ENCODE measurements at places on chromosomes 1 and 21. TPM values are rescaled to one million over a fixed set of nuclear protein-coding genes. Genes with fewer than 3 reads are reported as not detected.

DNA sequence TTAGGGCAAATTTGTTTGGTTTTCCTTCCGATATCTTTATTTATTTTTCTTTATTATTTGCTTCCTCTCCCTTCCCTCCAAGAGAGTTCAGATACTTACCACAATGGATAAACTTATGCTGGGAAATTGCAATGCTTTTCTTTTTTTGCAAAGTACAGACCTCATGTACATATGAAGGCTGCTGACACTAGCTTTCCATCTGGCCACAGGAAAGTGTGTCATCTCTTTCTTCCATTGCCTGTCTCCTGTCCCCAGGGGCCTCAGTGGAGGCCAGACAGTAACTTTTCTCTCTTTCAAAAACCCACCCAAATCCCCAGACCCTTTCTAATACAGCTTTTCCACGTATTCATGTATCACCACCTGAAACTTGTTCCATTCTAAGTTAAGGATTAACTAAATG is 73.9 kb downstream of the ST6GALNAC3 start:
- no peak for DNase-seq

GRCh38 chr1:54885237-54885679 is 1.7 kb downstream of the DHCR24 start:
- DNase-seq = no peak

GRCh38 chr1:204258213-204259115 is 44.7 kb upstream of the GOLT1A start:
- peak; percentile 93 for DNase-seq

- peak; percentile 93 for DNase-seq
These were observed at the start of gene PCP4 for GRCh38 chr21:39867198-39867650. Gene PCP4 (plus strand): TSS chr21:39867438. CDS start chr21:39867502, 64 bp downstream.

DNA sequence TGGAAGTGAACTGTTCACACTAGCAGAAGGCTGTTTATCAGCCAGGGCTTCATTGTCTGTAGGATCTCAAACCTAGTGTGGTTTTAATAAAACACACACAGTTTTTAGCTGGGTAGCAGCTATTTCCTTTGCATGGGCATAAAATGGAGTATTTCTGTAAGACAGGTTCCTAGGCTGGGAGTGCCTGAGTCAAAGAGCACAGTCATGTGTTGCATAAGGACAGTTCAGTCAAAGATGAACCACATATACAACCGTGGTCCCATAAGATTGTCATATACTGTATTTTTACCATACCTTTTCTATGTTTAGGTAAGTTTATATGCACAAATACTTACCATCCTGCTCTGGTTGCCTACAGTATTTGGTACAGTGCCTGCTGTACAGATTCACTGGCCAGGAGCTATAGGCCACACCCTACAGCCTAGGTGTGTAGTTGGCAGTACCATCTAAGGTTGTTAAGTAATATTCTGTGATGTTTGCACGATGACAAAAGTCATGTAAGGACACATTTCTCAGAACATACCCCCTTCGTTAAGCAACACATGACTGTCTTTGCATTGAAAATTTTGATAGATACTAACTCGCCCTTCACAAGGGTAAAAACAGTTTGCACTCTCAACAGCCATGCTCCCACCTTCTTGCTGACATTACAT is 17.2 kb downstream of the LGALS8 start:
- no peak for DNase-seq

The OR10X1 gene
- total RNA-seq = not detected

DNA sequence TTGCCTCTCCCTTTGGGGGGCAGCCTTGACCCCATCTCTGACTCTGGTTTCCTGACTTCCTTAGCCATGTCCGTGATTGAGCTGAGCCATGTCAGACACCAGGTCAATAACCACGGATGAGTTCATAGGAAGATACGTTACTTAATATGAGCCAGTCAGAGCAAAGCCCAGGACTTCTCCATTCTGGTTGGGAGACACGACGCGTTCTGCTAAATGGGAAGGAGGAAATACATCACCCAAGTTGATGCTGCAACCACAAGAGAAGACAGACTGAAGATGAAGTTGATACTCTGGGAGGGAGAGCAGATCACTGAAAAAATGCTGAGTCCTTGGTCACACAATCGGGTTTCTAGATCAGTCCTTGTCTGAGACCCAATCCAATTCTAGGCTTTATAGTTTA is 90.9 kb downstream of the MATN1 start:
- DNase-seq = no peak

The GCLM gene
- total RNA-seq = 12.8 TPM

The ST6GALNAC5 gene
- total RNA-seq = 6.2 TPM

The LRRIQ3 gene
- total RNA-seq = 0.65 TPM

DNA sequence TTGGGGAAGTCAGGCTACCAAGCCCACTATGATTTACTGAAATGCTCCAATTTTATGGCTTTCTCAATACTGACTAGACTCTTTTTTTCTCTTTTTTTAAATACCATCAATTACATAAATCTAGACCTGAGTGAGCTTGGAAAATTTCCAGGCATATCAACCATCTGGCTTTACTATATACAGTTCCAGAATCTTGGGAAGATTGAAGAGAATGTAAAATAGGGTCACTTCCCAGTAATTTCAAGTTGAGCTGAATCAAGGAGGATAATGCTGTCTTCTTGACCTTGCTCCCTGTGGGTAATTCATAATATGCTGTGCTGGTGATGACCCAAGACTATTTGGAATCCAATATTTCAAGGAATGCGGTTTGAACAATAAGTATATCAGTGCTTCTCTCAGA is 108.1 kb downstream of the MAP3K21 start:
- no peak for DNase-seq

The DPT gene
- total RNA-seq = not detected

The CCDC181 gene
- 3.7 TPM for total RNA-seq

The MLLT11 gene
- total RNA-seq = 18.1 TPM

GRCh38 chr21:29078869-29079767 is 5.7 kb upstream of the CCT8 start:
- no peak for DNase-seq

DNA sequence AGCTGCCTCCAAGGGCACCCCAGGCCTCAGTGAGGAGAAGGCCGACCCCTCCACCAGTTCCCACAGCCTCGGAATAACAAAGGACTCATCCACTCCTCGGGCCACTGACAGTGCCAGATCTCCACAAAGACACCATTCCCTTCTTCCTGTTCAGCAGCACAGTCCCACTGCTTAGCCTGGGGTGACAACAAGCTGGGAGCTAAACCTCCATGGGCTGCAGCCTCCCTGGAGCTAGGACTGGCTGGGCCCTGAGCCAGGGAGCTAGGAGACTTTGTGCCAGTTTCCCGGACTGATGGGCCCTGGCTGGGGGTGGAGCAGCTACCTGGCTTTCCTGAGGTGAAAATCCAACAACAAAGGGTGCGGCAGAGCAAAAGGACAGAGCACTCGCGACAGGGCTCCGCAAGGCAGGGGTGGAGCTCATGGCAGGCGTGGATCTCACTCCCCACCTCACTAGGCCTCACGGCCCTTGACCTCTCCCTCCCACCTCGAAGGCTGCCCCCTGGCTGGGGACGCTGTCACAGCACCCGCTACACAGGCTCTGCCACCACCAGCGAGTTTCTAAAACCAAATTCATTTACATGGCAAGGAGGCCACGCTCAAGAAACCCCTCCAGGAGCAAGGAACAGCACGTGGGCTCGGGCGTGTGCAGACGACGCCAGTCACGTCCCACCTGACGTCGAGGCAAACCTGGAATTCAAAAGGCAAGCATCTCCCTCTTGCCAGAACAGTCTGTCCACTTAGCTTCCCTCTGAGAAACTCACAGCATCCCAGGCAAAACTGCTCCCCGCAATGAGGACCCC is 13.8 kb downstream of the SLC35E2B start:
- peak; percentile 84 for DNase-seq

DNA sequence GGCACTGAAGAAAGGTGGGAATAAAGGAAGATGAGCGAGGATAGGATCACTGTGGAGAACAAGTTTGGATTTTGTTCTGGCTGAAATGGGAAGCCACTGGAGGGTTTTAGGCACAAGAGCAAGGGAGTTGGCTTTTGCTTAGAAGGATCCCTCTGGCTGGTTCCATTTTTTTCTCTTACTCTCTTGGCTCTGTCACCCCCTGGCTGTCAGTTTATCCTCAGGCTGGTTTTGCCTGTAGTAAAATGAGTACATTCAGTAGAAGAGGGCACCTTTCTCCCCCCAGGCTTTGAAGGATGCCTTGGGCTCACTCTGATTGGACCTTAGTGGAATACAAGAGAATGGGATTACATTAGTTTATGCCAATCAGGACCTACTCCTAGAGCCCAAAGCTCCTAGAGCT is 17.1 kb downstream of the CACHD1 start:
- no peak for DNase-seq

The ADAMTSL4 gene
- total RNA-seq = 5.4 TPM

The SLC6A9 gene
- 24.2 TPM for total RNA-seq

Data from H1 (cell line).